Pancreas (tissue), 10 donors: ENCODE measurements at places on chromosomes 16 and 17.
A peak's percentile ranks its signal among the peaks of the same experiment; 100 is the strongest.

- no peak for DNase-seq
Measured at GRCh38 chr17:60941028-60941427, 263.4 kb downstream of the BCAS3 start.

- DNase-seq = peak; percentile 53
Measured at GRCh38 chr16:22325598-22326368, 28.6 kb downstream of the POLR3E start.

- DNase-seq = no peak
Measured at GRCh38 chr16:31129568-31130335, 5.8 kb downstream of the PRSS8 start.

DNA sequence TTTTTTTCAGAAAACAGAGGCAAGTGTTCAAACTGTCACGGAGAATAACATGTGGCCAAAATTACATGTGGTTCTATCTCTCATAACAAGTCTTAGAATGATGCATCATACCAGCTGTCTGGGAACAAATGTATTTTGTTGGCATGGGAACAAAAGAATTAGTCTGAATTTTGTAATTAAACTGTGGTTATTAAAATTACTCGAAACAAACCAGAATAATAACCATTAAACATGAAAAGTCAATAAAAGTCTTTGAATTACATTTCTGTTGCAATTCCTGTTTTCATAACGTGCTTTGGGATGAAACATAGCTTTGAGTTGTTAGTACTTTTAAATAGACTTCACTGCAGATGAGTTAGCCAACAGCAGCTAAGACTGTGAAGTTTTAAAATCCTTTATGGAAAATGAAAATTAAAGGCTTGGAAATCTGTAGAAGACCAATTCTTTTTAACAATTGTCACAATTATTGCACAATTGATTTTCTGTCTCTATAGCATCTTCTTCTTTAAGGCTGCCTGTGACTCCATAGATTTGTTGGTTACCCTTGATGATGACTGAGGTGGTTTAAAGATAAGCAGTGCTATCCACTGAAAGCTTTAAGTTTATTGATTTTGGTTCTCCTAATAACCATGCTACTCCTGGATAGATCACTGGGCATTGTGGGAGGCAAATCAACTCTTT is 117.9 kb upstream of the AXIN2 start:
- DNase-seq = no peak

DNA sequence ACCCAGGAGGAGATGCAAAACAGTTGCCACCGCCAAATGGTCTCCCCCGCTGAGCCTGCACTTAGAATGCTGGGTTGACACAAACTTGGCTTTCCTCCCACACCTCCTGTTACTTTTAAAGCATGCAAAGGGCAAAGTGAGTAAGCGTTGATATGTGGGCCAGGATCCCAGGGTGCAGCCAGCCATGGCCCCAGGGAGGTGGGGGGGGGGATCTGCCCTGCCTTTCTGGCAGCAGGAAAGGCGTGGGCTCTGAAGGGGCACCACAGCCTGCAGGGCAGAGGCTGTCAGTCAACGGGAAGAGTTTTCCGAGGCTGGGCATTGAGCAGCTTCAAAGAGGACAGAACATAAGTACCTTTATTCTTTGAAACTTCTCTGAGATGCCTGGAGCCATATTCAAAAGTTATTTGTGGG is 142.3 kb downstream of the ABCC12 start:
- DNase-seq = no peak

DNA sequence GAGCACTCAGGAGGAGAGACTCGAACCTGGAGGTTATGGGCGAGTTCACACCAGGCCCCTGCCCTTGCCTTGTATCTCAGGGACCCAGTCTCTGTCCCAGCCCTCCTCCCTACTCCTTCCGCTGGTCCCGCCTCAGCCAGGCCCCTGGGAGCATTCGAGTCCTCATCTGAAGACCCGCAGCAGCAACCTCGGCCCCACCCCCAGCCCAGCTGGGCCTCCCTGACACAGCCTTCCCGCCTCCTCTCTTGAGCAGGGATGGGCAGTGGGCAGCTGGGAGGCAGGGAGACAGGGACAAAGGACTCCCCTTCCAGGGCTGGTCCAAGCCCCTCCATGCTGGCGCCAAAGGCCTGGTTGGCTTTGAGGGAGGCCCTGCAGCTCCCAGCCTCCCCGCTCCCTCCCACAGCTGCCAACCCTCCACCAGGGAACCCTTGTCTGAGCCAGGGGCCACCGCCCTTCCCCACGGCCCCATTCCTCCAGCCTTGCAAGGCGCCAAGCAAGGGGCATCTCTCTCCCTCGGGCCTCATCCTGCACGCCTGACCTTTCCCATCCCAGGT is 15.4 kb upstream of the ZC3H18 start:
- DNase-seq = no peak

DNA sequence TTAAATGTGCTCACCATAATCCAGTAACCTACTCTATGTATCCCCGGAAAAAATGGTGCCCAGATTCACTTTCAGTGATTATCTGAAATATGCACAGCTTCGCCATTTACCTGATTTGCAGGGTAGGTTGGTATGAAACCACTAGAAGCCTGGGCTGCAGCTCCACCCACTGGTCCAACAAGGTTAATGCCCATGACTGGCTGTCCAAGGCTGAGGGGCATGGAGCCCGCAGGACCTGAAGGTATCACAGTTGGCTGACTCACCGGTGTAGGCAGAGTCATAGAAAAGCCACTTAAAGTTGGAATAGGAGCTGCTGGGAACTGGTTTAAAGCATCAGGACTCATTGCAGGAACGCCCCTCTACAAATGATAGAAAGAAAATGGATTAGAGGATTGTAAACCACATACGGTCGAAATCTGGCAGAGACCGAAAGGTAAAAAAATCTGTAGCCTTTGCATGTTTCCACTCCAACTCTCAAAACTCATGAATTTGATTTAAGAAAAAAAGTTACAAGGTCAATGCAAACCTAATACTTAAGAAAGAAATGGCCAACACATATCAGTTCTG is 38.6 kb downstream of the SYNRG start:
- DNase-seq = peak; percentile 47
